ENCODE measurements at places on chromosomes 3 and 15. TPM values are rescaled to one million over a fixed set of nuclear protein-coding genes. Genes with fewer than 3 reads are reported as not detected.

The TMEM207 gene
- not detected for total RNA-seq

The CSPG4 gene
- 3.0 TPM for total RNA-seq

The ARHGAP11A gene
- 112 TPM for total RNA-seq

The CHRM5 gene
- not detected for total RNA-seq

The NPTN gene
- total RNA-seq: 113 TPM

The PLA2G4E gene
- not detected for total RNA-seq

The DPPA4 gene
- total RNA-seq: 734 TPM

The TMCO5A gene
- total RNA-seq: not detected

The GUCA1C gene
- not detected for total RNA-seq

The ESYT3 gene
- total RNA-seq: 7.0 TPM

The RNU5B-1 gene
- total RNA-seq: not detected

The ADCY5 gene
- total RNA-seq: 18.5 TPM

The PARL gene
- total RNA-seq: 81.3 TPM

The GOLGA8J gene
- total RNA-seq: not detected

The FBXO40 gene
- total RNA-seq: 0.06 TPM

The FANCD2 gene
- 77.8 TPM for total RNA-seq

The CALML4 gene
- 12.5 TPM for total RNA-seq

The HRH1 gene
- total RNA-seq: not detected
